Stimulated activated CD8-positive, alpha-beta memory T cell treated with anti-CD3 and anti-CD28 coated beads, Interleukin-15, amount 100 ng/mL, for 4 hours (primary cell): ENCODE measurements at places on chromosomes 3 and 15.

GRCh38 chr3:122920986-122921385 is 106.6 kb downstream of the SEMA5B start:
- no peak for DNase-seq

GRCh38 chr15:77251662-77252061 is 168.2 kb downstream of the PEAK1 start:
- no peak for DNase-seq

GRCh38 chr15:29522373-29523276 is 253.0 kb upstream of the NSMCE3 start:
- DNase-seq: no peak

GRCh38 chr3:21256932-21257331 is 494.1 kb downstream of the ZNF385D start:
- DNase-seq: no peak

DNA sequence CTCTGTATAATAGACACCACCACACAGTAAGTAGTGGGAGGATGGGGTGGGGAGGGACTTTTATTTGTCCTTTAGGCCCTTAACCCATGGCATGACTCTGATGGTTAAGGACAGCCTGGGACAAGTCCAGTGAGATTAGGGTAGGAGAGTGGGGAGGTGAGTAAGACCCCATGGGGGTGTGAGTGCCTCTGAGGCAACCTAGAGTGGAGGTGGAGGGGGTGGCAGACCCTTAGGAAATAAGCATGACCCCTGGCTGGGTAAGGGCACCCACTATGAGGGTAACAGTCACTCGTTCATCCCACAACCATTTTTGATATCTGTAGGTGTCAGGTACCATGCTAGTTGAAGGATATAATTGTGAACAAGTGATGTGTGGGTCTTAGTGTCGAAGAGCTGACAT is 21.0 kb upstream of the PSTPIP1 start:
- DNase-seq: no peak

- DNase-seq: no peak
These were observed 31.2 kb downstream of the LINS1 start for GRCh38 chr15:100570735-100571313.

DNA sequence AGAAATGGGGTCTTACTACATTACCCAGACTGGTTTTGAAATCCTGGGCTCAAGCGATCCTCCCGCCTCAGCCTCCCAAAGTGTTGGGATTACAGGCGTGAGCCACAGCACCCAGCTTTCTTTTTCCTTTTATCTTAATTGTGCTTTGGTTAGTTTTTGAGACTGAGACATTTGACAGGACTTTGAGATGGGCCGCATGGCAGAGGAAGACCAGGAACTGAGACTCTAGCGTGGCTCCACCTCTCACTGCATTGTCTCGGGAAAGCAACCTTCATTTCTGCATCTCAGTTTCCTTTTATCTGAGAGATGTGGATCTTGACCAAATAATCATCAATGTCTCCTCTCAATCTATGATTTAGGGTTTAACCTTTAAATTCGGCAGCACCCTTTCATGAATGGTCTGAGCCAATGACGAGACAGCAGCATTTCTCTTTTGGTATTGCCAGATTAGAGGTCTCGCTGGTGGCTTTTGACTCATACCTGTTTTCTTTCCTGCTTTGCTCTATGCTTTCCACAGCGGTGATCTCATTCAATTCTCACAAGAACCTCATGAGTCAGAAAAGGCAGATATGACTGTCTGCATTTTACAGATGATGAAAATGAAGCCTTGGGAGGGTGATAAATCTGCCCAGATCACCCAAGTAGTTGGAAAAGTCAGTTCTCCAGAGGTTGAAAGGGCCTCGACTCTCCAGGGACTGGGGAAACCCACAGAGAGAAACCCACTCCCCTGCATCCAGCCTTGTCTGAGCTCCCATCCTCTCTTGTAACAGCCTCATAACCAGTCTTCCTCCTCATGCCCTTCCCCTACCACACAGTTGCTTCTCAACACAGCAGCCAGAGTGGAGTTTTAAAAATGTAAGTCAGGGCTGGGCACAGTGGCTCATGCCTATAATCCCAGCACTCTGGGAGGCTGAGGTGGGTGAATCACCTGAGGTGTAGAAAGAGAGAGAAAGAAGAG is 84.8 kb upstream of the FOXB1 start:
- DNase-seq: no peak

- DNase-seq: no peak
These were observed 308.4 kb downstream of the PDCD6IP start for GRCh38 chr3:34106879-34107278.
